PC-3 (cell line): ENCODE measurements at places on chromosomes 16 and 17. TPM values are rescaled to one million over a fixed set of nuclear protein-coding genes. Genes with fewer than 3 reads are reported as not detected.

DNA sequence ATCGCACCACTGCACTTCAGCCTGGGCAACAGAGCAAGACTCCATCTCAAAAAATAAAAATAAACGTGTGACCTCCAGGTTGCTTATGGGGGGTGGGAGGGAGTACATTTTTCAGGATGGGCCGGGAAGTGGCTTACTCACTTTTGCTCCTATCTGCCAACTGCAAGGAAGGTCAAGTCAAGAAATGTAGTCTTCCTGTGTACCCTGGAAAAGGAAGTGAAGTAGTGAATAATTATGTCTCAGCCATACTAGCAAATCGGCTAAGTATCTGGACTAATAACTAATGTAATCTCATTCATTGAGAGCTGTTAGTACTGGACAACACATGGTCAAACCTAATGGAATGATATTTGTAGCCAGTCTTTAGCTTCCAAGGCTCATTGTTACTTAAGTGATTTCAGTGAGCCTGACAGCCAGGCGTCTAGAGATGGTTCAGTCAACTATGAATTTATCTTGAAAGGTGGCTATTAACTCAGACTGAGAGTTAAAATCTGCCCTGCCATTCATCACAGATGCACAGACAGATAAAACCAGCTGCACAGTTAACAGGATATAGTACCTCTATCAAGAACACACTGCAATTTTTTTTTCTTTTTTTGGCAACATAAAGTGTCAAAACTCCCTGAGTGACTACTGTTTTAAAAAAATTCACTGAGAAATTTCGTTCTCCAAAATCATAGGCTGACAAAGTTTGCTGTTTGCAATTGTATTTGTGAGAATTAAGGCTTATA, 3.7 kb upstream of the TACO1 start:
- H3K27ac ChIP-seq: no peak overlapping the region
- no peak overlapping the region for H3K4me3 ChIP-seq
- H3K27me3 ChIP-seq: no peaks in the 10 kb centered on the region
- H3K4me1 ChIP-seq: peaks cover 15% of the 10 kb centered on the region
- no peak for DNase-seq

DNA sequence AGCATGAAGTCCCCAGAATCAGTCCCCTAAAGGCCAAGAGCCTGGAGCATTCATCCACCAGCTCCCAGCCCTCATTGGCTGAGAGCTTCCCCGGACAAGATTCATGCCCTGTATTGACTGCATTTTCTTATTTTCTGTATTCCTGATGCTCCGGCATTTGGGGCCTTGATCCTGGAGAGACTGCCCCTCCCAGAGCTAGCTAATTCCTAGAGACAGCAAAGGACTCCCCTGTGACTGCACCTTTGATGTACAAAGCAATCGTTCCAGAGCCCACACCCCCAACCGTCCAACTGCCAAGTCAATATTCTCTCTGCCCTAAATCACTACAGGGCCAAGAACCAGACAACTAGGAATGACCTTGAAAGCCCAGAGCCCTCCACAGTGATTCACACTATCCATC, 93.4 kb upstream of the CDH5 start:
- H3K27me3 ChIP-seq: no peaks in the 10 kb centered on the region
- 0 out of 2 replicates have a peak overlapping the region, but pooled peaks have one; percentile 13 for H3K27ac ChIP-seq
- H3K36me3 ChIP-seq: no peaks in the 10 kb centered on the region
- no peak overlapping the region for H3K4me3 ChIP-seq

DNA sequence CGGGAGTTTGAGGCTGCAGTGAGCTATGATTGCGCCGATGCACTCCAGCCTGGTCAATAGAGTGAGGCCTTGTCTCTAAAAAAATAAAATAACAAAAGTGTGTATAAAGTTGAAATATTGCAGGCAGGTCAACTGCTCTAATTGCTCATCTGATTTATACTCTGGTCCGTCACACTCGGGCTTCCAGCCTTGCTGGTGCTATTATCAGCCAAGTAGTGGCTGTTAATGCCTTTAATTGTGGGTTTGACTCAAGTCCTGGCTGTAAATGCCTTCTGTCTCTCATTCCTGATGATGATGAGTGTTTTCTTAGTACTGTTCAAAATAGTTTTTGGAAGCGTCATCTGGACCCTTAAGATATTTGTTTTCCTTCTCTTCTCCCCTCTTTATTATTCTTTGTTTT, 18.4 kb downstream of the SYT17 start:
- H3K27me3 ChIP-seq: no peaks in the 10 kb centered on the region
- no peak for DNase-seq
- peaks cover 13% of the 10 kb centered on the region for H3K4me1 ChIP-seq
- H3K27ac ChIP-seq: no peak overlapping the region

DNA sequence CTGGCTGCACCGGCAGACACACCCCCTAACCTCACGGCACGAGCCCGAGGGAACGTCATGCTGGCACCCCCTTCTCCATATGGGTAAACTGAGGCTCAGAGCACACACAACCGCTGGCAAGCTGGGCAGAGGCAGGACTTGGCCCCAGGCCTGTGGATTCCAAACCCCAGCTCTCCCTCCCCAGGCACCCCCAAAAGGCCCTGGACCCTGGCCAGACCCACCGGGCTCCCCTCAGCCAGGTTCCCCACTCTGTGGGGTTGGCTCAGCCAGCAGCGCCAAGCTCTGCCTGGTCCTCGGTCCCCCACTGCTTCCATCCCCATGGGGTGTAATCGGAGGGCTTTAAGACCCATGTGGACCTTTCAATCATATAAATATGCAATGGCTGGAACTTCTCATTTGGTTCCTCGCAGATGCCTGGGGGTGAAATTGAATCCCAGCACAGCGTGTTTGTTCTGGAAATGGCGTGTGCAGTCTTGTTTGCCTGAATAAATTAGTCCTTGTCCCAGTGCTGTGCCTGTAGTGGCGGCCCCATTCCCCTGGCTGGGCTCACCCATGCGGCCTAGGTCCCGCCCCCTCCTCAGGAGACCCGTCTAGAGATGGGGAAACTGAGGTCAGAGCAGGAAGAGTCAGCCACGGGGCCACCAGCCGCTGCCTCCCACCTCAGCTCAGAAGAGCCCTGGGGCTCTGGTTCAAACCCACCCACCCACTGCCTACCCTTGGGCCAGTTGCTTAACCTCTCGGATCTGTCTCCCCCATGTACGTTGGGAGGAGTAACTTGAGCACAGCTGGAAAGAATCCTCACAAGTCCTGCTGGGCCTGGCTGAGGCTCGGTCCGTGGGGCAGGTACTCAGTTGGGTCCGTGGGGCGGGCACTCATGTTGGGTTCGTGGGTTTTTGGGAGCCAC, 57.3 kb downstream of the ZFPM1 start:
- no peak for DNase-seq
- H3K4me1 ChIP-seq: no peaks in the 10 kb centered on the region
- H3K36me3 ChIP-seq: no peaks in the 10 kb centered on the region
- H3K27ac ChIP-seq: no peak overlapping the region
- H3K27me3 ChIP-seq: no peaks in the 10 kb centered on the region

GRCh38 chr16:88473666-88474534, 20.8 kb downstream of the ZFPM1 start:
- no peaks in the 10 kb centered on the region for H3K27me3 ChIP-seq
- no peak overlapping the region for H3K27ac ChIP-seq
- DNase-seq: no peak
- H3K36me3 ChIP-seq: no peaks in the 10 kb centered on the region

GRCh38 chr17:21390294-21390693, 14.1 kb downstream of the KCNJ12 start:
- H3K27me3 ChIP-seq: no peaks in the 10 kb centered on the region
- H3K27ac ChIP-seq: no peak overlapping the region
- H3K4me3 ChIP-seq: no peak overlapping the region
- no peak for DNase-seq

- H3K4me3 ChIP-seq: no peak overlapping the region
- H3K4me1 ChIP-seq: no peaks in the 10 kb centered on the region
These were observed 109.6 kb downstream of the KCNJ2 start for GRCh38 chr17:70278844-70279462.

DNA sequence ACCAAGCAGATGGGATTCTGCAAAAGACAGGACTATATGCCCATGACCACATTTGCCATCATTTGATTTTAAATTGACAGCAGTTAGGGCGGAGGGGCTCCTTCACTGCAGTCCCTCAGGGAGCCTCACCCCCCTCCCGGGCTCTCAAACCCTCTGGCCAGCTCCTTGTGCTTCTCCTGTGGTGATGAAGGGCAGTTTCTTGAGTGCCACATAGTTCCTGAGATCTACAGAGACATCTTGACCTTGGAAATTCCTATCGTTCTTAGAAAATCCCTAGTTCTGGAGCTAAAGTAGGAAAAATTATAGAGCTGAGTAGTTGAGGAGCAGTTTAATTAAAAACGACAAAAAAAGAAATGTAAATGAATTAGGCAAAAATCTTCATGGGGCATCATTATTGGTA, 231.5 kb downstream of the CCDC182 start:
- H3K4me1 ChIP-seq: peaks cover 14% of the 10 kb centered on the region; the same call in 1 of the 2 replicates
- H3K4me3 ChIP-seq: no peak overlapping the region
- DNase-seq: no peak

DNA sequence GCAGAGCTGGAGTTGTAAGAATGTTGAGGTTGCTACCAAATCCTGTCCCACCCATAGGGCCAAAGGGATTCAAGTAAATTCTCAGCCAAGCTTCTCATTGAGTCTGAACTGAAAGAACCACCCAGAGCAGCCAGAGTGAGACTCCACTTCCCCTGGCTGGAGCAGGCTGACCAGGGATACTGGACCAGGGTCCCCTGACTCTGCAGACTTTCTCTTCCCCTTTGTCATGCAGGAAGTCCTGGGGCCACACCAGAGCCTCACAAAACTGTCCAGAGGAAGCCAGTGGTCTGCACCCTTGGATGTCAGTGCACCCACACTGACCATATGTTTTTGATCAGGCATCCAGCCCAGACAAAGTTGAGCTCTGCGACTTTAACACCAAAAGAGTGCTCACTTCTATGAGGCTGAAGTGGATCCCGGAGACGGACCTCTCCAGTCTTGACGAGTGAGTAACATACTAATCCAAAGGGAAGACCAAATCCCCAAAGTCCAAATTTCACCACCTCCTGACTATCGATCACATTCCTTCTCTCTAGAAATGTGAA, 4.1 kb downstream of the NXN start:
- no peaks in the 10 kb centered on the region for H3K27me3 ChIP-seq
- DNase-seq: no peak

DNA sequence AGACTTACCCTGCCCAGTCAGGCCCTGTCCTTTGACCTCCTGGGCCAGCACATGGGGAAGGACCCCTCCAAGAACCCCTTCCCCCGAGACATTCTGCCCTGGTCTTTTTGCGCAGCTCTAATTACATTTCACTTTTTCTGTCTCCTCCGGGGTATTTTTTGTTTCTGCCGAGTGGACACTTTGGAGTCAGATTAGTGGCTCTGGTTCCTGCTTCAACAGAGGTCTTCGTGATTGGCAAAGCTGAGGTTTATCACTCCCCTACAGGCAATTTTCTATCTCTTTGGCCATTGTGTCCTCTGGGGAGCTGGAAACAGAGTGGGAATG, 23.5 kb downstream of the ANKRD40 start:
- H3K27me3 ChIP-seq: no peaks in the 10 kb centered on the region
- no peak overlapping the region for H3K27ac ChIP-seq
- no peaks in the 10 kb centered on the region for H3K36me3 ChIP-seq
- peaks cover 44% of the 10 kb centered on the region for H3K4me1 ChIP-seq
- H3K4me3 ChIP-seq: no peak overlapping the region
- no peak for DNase-seq

DNA sequence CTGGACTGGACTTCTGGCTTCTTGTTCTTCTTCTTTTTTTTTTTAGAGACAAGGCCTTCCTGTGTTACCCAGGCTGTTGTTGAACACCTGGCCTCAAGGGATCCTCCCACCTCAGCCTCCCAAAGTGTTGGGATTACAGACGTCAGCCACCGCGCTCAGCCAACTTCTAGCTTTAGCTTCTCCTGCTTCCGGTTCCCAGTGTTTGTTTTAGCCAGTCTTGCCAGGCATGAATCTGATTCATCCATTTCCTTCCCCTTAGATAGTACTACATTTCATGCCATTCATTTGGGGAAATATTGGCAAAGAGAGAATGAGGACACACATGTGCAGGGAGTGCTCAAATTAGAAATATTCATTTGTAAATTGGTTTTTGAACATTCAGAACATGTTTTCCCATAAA, 12.1 kb upstream of the NDUFAB1 start:
- H3K4me1 ChIP-seq: peaks cover 14% of the 10 kb centered on the region
- H3K36me3 ChIP-seq: no peaks in the 10 kb centered on the region; the same call in 1 of the 2 replicates
- H3K4me3 ChIP-seq: no peak overlapping the region
- DNase-seq: peak; percentile 76
- peak overlapping the region; percentile 74 for H3K27ac ChIP-seq

DNA sequence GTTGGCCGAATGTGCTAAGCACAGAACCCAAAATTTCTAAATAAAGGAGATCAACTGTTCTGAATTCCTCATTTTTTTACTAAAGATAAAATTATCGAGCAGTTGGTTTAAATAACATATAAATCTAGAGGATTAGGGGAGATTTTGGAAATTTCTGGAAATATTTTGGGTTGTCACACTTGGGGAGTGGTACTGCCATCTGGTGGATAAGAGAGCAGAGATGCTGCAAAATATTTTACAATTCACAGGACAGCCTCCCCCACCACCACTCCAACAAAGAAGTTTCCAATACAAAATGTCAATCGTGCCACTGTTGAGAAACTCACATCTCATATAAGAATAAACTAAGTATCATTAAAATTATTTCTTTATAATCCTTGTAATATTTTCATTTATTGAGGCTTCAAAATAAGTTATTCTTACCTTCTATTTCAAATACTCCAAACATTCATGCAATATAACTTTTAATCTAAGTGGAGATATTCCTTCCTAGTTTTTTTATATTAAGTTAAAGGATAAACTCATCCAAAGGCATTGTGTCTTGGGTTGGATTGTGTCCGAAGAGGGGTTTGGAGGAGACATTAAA, 17.0 kb upstream of the ABCA8 start:
- H3K27ac ChIP-seq: no peak overlapping the region
- DNase-seq: peak; percentile 62
- H3K4me3 ChIP-seq: no peak overlapping the region
- peaks cover 8% of the 10 kb centered on the region for H3K27me3 ChIP-seq

GRCh38 chr16:70163596-70163995, 10.0 kb upstream of the CLEC18C start:
- H3K27me3 ChIP-seq: no peaks in the 10 kb centered on the region
- H3K4me1 ChIP-seq: peaks cover 15% of the 10 kb centered on the region
- no peak overlapping the region for H3K4me3 ChIP-seq
- no peak for DNase-seq
- peaks cover 7% of the 10 kb centered on the region; the same call in 1 of the 2 replicates for H3K36me3 ChIP-seq

- no peak overlapping the region for H3K4me3 ChIP-seq
- peak; percentile 91 for DNase-seq
- H3K4me1 ChIP-seq: peaks cover 30% of the 10 kb centered on the region
- no peaks in the 10 kb centered on the region for H3K27me3 ChIP-seq
- H3K27ac ChIP-seq: peak overlapping the region; percentile 74
These were observed 16.2 kb upstream of the NAGLU start for GRCh38 chr17:42519546-42520491.

The GDPD1 gene
- 1.2 and 1.5 TPM in 2 replicates for total RNA-seq

The GAST gene
- not detected in 2 replicates for total RNA-seq

The VMO1 gene
- 1.2 and 3.1 TPM in 2 replicates for total RNA-seq

The FBF1 gene
- 35.3 and 39.2 TPM in 2 replicates for total RNA-seq

The HOXB3 gene
- 6.0 and 8.8 TPM in 2 replicates for total RNA-seq

The KRTAP4-6 gene
- total RNA-seq: not detected in 2 replicates

The TBC1D3K gene
- not detected in 2 replicates for total RNA-seq

The CLEC18B gene
- total RNA-seq: 0.29 and 0.87 TPM in 2 replicates

The CLEC18C gene
- total RNA-seq: 0.12 and 0.18 TPM in 2 replicates

The CLDN6 gene
- total RNA-seq: not detected in 2 replicates
